ENCODE measurements at places on chromosomes 13 and 19.

DNA sequence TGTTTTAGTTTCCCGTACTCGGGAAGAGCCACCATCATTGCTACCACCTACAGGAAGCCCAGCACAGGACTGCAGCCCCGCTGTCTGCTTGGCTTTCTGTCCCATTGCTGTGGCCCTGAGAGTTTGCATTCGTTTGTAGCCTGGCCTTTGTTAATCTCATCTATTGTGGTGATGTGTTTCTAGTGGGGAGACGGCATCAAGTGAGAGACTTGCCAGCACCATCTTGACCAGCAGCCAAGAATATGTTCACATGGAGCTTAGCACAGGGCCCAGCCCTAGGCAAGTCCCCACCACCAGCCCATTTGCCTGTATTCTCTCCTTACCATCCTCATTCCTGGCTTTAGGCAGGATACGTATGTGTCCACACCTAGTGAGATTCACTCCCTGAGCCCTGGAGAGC is 17.3 kb upstream of the OVOL3 start:
- no peak for DNase-seq

GRCh38 chr19:28207244-28207643 is 1005.7 kb downstream of the UQCRFS1 start:
- no peak for DNase-seq

DNA sequence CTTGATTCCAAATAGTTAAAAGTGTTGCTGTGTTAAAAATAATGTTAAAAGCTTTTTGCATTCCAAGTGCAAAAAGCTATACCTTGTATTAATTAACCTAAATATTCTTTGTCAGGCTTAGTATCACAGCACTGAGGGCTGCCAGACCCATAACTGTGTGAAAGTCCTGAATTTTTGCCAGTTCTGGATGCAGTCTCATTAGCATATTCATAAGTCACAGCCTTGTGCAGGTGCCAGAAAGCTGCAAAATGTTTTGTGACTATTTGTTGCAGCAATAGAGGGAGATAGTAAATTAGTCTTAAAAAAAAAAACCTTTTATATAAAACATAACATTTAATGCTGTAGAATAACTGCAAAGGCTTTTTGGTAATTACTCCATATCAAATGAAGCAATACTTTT is 56.6 kb downstream of the SLITRK1 start:
- DNase-seq: peak; percentile 0

GRCh38 chr19:40663695-40664692 is 26.5 kb downstream of the NUMBL start:
- no peak for DNase-seq

DNA sequence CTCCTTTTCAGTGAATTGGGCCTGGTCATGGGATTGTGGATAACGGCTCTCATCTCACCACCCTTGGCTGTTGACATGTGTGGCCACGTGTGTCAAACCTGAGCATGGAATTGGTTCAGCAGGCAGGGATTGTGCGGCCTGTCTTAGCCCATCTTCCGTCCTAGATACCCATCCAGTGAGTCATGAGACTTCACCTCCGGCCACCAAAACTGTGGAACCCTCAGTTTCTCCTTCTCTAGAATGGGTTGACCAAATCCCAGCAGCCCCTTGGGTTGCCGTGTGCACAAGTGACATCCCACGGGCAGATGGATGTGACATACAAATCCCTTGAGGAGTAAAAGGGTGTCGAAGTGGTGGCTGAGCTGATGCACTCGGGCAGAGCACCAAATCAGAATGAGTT is 6.7 kb downstream of the GGN start:
- DNase-seq: no peak

DNA sequence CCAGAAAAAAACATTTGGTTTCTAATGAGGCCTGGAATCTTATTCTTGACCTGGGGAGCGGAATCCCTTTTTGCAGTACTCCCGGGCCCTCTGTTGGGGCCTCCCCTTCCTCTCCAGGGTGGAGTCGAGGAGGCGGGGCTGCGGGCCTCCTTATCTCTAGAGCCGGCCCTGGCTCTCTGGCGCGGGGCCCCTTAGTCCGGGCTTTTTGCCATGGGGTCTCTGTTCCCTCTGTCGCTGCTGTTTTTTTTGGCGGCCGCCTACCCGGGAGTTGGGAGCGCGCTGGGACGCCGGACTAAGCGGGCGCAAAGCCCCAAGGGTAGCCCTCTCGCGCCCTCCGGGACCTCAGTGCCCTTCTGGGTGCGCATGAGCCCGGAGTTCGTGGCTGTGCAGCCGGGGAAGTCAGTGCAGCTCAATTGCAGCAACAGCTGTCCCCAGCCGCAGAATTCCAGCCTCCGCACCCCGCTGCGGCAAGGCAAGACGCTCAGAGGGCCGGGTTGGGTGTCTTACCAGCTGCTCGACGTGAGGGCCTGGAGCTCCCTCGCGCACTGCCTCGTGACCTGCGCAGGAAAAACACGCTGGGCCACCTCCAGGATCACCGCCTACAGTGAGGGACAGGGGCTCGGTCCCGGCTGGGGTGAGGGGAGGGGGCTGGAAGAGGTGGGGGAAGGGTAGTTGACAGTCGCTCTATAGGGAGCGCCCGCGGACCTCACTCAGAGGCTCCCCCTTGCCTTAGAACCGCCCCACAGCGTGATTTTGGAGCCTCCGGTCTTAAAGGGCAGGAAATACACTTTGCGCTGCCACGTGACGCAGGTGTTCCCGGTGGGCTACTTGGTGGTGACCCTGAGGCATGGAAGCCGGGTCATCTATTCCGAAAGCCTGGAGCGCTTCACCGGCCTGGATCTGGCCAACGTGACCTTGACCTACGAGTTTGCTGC is at the start of gene ICAM4:
Gene ICAM4, plus strand, starts transcription at position 153 of the 935 bp plus-strand sequence. Its CDS starts 58 bp downstream, at position 211.
- DNase-seq: no peak

GRCh38 chr19:46644720-46645119 is 8.7 kb upstream of the GNG8 start:
- no peak for DNase-seq

DNA sequence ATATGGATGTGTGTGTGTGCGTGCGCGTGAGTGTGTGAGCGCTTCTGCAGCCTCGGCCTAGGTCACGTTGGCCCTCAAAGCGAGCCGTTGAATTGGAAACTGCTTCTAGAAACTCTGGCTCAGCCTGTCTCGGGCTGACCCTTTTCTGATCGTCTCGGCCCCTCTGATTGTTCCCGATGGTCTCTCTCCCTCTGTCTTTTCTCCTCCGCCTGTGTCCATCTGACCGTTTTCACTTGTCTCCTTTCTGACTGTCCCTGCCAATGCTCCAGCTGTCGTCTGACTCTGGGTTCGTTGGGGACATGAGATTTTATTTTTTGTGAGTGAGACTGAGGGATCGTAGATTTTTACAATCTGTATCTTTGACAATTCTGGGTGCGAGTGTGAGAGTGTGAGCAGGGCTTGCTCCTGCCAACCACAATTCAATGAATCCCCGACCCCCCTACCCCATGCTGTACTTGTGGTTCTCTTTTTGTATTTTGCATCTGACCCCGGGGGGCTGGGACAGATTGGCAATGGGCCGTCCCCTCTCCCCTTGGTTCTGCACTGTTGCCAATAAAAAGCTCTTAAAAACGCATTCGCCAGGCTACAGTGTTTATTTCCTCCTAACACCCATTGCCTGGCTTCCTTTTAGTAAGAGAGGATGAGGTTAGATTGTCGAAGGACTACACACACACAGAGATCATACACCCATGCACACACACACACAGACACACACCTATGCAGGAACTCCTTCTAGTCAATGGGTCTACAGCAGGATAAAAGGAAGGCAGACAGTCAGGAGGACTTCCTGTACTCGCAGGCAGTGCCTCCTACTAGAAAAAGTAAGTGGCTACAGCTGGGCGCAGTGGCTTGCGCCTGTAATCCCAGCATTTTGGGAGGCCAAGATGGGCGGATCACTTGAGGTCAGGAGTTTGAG is 7.1 kb downstream of the FOSB start:
- no peak for DNase-seq

DNA sequence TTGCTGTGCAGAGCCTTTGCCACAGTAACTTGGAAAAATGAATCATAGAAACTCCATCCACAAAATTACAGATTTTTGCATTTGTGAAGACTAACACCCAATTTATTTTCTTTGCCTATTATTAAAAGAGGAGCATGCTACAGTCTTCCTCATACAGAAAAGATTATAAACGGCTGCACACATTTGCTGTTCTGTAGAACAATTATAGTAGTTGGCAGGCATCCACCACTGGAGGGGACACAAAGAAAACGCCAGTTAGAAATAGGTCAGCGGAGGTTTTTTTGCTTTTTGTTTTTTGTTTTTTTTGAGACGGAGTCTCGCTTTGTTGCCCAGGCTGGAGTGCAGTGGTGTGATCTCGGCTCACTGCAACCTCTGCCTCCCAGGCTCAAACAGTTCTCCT is 51.6 kb downstream of the SACS start:
- DNase-seq: no peak

- no peak for DNase-seq
Measured at GRCh38 chr19:41705393-41706174, 2.8 kb upstream of the CEACAM5 start.

DNA sequence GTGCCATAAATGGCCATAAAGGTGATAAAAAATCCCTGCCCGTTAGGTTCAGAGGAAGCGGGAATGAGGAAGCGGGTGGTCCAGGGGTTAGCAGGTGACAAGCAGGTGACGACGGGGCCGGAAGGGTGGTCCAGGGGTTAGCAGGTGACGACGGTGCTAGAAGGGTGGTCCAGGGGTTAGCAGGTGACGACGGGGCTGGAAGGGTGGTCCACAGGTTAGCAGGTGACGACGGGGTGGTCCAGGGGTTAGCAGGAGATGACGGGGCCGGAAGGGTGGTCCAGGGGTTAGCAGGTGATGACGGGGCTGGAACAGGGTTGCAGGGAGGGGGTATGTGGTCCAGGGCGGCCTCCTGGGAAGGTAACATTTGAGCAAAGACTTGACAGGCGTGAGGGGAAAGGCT is 6.3 kb downstream of the PRSS57 start:
- DNase-seq: no peak

DNA sequence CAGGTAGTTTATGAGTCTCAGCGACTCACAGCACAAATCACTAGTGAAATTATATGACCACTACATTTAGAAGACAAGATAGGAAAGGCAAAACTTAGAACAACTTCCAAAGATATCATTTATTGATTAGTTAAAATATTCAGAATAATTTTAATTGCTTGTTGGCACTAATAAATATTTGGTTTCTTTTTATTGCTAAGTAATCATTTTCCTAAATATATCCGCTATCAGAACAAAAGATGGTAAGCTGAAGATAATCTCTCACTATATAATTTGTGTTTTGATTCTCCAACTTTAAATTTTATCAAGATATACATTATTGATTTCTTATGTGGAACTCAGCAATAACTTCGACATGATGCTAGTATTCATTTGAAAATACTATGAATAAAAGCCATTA is 248.5 kb downstream of the DIAPH3 start:
- no peak for DNase-seq

- no peak for DNase-seq
Measured at GRCh38 chr19:40598918-40599307, 2.3 kb upstream of the LTBP4 start.

GRCh38 chr13:39887387-39887786 is 231.9 kb downstream of the COG6 start:
- DNase-seq: no peak

GRCh38 chr19:11530432-11530831 is 1.5 kb upstream of the ECSIT start:
- DNase-seq: peak; percentile 75

DNA sequence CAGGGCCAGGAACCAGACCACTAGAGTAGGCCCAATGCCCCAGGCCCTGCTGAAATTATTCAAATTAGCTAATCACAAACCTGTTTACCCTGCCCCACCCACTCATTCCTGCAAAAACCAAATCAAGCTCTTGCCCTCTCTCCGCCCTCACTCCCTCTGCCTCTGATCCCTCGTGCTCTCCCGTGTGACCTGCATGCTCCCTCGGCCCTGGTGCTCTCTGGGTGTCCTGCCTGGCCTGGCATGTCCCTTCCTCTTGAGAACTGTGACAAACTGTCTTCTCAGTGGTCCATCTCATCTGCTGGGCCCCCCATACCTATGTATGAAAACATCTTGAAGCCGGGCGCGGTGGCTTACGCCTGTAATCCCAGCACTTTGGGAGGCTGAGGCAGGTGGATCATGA is 12.2 kb upstream of the TTYH1 start:
- no peak for DNase-seq

DNA sequence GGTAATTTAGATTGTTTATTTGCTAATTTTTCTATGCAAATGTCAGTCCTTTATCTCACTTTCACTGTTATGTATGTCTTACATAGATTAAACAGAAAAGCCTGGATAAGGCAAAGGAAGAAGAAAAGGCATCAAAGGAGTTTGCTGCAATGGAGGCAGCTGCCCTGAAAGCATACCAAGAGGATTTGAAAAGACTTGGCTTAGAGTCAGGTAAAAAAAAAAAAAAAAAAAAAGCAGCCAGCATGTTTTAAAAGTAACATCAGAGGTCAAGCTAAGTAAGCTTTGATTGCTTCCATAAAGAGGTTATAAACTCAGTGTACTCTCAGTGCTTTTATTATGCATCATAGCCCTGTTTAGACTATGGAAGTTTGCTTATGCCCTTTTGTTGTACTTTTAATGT is 3.8 kb downstream of the WBP4 start:
- DNase-seq: no peak

DNA sequence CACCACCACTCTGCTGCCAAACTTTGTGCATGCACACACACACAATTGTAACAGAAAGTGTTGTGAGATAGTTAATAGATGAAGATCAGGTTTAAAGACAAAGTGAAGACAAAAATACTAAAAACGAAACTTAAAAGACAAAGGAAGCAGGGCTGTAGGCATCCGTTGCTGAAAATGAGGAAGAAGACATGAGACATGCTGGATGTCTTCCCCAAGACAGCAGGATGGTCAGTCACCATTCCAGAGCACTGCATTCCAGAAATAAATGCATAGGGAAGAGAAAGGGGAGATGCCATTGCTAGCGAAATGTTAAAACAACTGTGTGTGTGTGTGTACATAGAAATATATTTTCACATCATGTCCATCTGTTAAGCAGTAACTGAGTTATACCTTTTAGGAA is 520.1 kb downstream of the SUCLA2 start:
- no peak for DNase-seq

GRCh38 chr13:45807520-45808099 is 43.9 kb downstream of the SIAH3 start:
- DNase-seq: peak; percentile 64

DNA sequence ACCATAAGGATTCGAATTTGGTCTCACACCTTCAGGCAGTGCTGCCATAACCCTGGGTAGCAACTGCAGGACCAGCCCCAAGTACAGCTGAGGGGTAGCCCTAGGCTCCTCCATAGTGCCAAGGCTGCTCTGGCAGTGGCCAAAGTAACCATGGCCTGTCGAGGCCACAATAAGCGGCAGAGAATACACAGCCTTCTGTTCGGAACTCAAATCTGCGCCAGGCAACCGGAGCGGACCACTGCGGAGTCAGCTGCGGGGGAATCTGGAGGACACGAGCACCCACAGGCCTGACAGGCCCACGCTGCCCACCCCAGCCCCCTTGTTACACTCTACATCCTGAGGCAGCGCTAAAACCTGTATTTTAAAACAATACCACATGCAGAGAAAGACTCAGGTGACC is 48.7 kb downstream of the CCDC70 start:
- DNase-seq: no peak

DNA sequence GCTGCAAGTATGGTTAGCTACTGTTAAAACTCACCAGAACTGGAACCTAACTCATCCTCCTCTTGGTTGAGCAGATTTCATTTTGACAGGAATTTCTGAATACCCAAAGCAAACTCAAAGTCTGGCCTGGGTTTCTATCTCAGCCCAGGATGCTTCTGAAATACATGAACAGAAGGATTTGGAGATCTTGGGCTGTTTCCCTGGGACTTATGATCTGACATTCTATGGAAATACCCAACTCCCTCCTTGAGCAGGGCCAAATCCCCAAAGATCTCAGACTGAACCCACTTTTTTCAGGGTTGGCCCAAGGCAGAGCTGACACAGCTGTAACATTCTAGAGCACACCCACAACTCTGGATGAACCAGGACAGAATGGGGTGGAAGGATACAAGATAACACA is 1.1 kb upstream of the ITM2B start:
- DNase-seq: no peak
